ENCODE measurements at places on chromosomes 5 and 9.

DNA sequence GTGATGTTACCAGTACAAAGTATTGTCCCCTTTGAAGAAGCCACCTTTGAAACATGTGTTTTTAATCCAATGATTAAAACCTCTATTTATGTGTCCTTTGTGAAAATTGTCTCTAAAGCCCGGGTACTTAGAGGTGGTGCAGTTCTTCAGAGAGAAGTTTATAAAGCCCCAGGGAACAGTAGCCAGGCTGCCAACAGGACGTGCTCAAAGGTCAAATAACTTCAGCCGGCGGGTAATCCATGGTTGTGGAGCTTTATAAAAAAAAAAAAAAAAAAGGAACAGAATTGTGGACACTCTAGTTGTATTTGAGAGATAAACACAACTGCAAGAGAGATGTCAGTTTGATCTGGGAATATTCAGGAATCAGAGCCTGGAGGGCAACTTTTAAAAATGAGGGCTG is 57.9 kb upstream of the CTNND2 start:
- no peak for DNase-seq

GRCh38 chr9:92474587-92474986 is 7.7 kb downstream of the ASPN start:
- DNase-seq, result no peak

- no peak for DNase-seq
These were observed 464.7 kb upstream of the COX7C start for GRCh38 chr5:86152988-86153560.

GRCh38 chr9:30534896-30535295 is 1849.5 kb upstream of the ACO1 start:
- DNase-seq, result no peak

GRCh38 chr9:137373611-137373980 is 49.4 kb downstream of the EXD3 start:
- no peak for DNase-seq

GRCh38 chr9:128635266-128636023 is 21.2 kb downstream of the DYNC2I2 start:
- DNase-seq, result no peak
